Stimulated activated CD4-positive, alpha-beta T cell treated with anti-CD3 and anti-CD28 coated beads, TNF-alpha, amount 100 ng/mL, for 4 hours (primary cell): ENCODE measurements at places on chromosomes 1 and 21.

DNA sequence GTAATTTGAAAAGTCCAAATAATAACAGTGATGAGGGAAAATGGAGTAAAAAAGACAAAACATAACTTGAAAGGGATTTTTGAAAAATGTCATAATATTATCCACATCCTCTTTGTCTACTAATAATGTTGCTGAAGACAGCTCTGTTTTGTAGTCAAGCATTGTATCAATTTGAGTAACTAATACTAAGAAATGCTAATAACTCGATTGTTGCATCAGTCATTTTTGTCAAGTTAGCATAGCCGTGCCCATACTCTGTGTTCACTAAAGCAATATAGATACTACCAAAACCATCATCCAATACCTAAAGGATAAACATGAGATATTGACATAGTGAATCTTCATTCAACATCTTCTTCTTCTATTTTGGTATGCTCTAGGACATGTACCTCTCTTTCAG lies 17.3 kb downstream of the PDC start:
- DNase-seq = no peak

- no peak for DNase-seq
Measured at GRCh38 chr1:178098262-178098661, 4.4 kb downstream of the RASAL2 start.

DNA sequence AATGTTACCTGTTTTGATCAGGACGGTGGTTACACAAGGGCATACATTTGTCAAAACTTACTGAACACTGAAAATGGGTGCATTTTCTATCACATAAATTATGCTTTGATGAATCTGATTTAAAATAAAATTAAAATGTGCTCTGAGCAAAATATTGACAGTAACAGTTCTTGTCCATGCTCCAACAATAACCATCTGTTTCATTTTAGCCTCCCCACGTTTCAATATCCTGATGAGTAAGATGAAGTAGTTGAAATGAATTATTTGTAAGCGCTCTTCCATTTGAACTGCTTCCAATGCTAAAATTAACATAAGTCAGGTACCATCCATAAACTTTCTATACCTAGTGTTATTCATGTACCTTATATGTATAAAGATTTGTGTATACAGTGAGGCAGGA lies 365.4 kb downstream of the LTN1 start:
- no peak for DNase-seq

DNA sequence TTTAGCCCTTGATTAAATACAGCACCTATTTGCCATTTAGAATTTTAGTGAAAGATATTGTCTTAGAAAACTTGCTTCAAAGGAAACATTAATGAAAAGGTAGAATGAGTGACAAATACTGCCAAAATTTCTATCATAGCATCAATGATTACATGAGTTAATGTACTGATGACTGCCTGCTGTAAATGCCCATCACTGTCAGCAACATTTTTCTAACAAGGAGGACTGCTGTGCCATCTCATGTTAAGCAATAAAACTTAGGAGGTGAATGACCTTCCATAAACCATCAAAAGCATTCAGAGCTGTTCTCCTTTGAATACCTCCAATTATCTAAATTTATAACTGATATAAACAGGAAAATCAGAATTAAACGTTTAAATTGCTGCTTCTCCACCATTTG lies 54.3 kb downstream of the GRIK1 start:
- no peak for DNase-seq

DNA sequence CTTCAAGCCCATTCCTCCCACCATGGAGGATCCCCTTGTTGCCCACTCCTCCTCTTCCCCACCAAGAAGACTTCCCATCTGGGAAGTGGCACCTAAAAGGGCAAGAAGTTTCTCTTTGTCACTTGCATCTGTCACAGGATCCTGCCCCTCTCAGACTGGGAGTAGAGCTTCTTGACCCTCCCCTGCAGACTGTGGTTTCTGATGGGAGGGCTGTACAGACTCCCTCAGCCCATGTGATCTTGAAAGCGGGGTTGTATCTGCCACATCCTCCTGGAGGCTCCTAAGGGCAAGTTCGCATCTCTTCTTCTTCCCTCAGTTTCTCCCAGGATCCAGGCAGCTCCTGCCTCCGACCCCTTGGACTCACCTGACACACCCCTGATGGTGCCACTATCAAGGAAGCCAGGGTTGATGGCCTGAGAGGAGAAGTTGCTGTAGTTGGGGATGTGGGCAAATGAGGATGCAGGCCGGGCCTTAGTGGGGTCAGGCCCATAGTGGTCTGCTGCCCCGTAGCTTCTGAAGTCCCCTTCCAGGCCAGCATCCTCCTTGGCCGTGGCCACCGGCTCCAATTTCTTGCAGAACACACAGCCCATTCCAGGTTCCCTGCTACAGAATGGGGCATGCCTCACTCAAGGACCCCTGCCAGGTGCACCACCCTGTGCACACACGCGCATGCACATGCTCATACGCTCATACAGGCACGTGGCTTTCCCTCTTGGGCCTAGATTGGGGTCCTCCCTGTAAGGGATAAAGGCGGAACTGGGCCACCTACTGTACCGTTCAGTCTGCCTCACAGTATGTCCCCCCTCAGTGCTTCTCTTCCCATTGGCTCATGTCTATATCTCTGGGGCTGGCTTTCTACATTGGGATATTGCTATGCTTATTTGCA lies 11.4 kb downstream of the FGR start:
- DNase-seq = no peak

GRCh38 chr1:206575894-206576737 lies 36.1 kb downstream of the EIF2D start:
- DNase-seq = no peak

- DNase-seq = no peak
Measured at GRCh38 chr1:161082996-161083747, 6.2 kb downstream of the NECTIN4 start.

GRCh38 chr1:158112994-158113758 lies 67.5 kb upstream of the CD1D start:
- DNase-seq = peak; percentile 7

- no peak for DNase-seq
Measured at GRCh38 chr1:37118790-37119189, 84.5 kb upstream of the GRIK3 start.

- no peak for DNase-seq
Measured at GRCh38 chr21:37008724-37009123, 2.2 kb downstream of the RIPPLY3 start.

- DNase-seq = no peak
Measured at GRCh38 chr1:47679301-47679791, 241.5 kb downstream of the FOXD2 start.

DNA sequence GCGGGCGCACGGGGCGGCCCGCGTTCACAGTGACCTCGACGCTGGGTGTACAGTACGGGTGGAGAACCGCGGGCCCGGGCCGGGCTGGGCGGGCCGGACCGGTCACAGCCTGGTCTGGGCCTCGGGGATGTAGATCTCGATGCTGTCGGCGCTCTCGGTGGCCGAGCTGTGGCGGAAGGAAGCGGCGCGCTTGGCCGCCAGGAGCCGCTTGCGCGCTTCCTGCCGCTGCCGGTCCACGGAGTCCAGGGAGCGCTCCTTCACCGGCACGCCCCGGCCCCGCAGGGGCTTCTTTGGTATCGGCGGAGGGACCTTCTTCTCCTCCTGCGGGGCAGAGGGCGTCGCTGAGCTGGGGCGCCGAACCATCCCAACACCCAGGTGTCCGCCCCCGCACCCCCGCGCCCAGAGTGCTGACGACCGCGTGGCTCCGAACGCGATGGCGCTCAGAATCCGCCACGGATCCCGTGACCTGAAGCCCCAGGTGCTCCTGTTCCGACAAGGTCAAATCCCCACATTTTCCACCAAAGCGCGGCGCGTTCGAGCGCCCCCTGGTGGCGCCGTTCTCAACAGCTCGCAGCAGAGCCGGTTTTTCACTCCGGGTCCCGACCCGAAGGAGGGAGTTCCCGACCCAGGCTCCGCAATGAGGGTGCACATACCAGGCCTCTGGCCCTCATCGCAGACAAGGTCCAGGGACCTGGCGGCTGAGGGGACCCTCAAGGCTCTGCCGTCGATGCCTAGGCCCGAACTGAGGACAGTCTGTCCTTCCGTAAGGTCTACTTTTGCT lies 6.6 kb upstream of the SMIM12 start:
- DNase-seq = peak; percentile 97

- DNase-seq = peak; percentile 58
Measured at GRCh38 chr1:34984793-34985608, at the start of gene TMEM35B. Gene TMEM35B, minus strand, starts transcription at chr1:34985347. Its CDS starts 42 bp downstream, at chr1:34985305.

- no peak for DNase-seq
Measured at GRCh38 chr1:38326856-38327255, 280.3 kb upstream of the POU3F1 start.

GRCh38 chr1:83818916-83819315 lies 180.0 kb downstream of the TTLL7 start:
- DNase-seq = no peak

GRCh38 chr1:47228644-47229030 lies 3.4 kb downstream of the TAL1 start:
- no peak for DNase-seq

- DNase-seq = no peak
Measured at GRCh38 chr1:101040666-101041065, 15.1 kb upstream of the DPH5 start.

DNA sequence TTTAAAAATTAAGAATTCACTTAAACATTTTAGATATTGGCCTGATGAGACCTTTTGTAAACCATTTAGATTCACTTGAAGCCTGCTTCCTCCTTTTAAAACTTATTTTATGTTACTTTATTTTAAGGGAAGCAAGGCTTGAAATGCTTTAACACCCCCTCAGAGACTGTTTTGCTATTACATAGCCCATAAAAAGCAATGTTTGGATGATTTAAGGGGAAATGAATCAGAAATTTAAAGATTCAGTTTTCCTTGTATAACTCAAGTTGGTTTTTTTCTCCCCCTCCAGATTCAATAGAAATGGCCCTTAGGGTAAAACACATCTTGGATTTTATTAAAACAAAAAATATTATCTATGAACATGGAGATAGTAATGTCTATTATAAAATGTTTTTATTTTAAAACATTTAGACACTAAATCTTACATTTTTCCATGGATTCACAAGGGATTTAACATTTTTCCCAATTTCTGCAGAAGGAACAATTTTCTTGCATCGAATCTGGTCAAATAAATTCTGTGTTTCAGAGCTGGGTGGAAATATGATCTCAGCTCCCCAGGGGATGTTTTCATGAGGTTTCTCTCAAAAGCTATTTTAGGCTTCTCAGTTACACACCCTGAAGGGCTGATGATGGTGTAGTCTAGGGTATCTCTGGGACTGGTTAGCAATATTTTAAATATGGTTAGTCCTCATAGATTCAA lies 69.3 kb upstream of the WARS2 start:
- DNase-seq = no peak

- DNase-seq = no peak
Measured at GRCh38 chr1:61053226-61053711, 29.1 kb upstream of the NFIA start.

DNA sequence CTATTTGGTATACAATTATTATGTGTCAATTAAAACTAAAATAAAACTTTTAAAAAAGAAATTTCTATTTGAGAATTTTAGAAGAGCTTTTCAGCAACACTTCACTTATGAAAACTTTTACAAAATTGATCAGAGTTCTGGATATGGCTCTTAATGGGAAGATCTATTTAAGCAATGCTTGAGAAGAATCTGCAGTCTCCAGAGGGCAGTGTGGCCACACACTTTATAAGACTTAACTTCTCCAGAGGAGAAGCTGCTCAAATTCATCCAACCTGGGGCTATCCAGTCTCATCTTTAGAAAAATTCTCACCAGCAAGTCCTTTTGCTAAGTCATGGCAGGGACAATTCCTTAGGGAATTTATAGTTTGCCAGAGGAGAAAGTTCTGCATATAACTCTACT lies 25.2 kb upstream of the AGO1 start:
- DNase-seq = no peak

DNA sequence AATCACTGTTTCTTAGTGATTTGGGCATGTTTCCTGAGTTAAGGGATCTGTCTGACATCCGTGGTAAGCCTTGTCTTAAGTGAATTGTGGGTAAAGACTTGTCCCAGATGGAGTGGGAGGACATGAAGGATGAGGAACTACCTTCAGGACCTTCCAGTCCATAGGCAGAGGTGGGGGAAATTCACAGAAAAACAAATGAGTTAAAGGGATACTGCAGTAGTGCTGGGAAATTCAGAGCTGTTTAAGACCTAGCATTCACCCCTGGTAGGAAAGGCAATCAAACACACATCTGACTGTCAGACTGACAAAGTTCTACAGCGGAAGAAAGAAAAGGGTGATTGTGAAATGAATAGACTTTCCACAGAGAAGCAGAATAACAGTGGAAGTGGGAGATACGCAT lies 3.0 kb downstream of the GNAT2 start:
- no peak for DNase-seq

GRCh38 chr1:22815421-22816066 lies 104.9 kb downstream of the EPHB2 start:
- no peak for DNase-seq

GRCh38 chr21:27683292-27683691 lies 716.4 kb upstream of the ADAMTS5 start:
- DNase-seq = no peak

- no peak for DNase-seq
Measured at GRCh38 chr1:115685029-115685705, 43.4 kb downstream of the VANGL1 start.

GRCh38 chr1:230824919-230825721 lies 43.2 kb downstream of the C1orf198 start:
- no peak for DNase-seq

DNA sequence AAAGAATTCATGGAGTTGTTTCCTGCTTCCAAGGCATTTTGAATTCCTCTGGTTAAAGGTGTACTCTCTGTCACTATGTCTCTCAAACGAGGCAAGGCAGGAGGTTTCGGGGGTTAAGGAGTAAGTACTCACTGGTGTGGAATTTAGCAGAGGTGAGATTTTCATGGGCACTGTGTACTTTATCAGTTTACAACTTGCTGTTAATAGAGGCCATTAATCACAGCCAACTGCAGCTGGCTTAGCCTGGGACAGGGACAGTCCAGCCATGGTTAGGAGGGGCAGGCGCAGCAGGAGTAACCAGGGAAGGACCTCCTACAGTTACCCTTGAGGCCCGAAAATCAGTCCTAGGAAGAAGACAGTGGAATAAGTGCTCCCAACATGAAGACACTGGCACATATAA lies 18.1 kb upstream of the TMEM9 start:
- no peak for DNase-seq

DNA sequence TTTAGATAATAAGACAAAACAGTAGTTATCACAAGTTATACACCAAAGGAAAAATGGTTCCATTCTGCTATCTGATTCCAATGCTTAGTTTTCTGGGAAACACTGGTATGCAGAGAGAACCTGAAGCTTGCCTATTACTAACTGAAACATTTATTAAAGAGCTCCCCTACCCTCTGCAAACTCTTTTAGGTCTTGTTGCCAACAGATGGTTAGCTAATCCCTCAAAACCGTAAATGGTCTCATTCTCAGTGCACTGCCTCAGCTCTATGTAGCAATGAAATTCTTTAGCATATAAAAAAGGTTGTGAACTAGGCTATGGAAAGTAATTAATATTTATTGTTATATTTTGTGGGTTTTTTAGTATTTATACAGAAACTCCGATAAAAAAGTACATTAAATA lies 20.4 kb downstream of the C21orf91 start:
- DNase-seq = no peak

GRCh38 chr1:205656236-205656635 lies 24.1 kb downstream of the SLC45A3 start:
- no peak for DNase-seq

GRCh38 chr1:160748181-160748877 lies 9.3 kb downstream of the SLAMF7 start:
- no peak for DNase-seq

- no peak for DNase-seq
Measured at GRCh38 chr1:97340951-97341350, 579.9 kb downstream of the DPYD start.
